Stomach (tissue), 19 donors: ENCODE measurements at places on chromosomes 6 and 20.

DNA sequence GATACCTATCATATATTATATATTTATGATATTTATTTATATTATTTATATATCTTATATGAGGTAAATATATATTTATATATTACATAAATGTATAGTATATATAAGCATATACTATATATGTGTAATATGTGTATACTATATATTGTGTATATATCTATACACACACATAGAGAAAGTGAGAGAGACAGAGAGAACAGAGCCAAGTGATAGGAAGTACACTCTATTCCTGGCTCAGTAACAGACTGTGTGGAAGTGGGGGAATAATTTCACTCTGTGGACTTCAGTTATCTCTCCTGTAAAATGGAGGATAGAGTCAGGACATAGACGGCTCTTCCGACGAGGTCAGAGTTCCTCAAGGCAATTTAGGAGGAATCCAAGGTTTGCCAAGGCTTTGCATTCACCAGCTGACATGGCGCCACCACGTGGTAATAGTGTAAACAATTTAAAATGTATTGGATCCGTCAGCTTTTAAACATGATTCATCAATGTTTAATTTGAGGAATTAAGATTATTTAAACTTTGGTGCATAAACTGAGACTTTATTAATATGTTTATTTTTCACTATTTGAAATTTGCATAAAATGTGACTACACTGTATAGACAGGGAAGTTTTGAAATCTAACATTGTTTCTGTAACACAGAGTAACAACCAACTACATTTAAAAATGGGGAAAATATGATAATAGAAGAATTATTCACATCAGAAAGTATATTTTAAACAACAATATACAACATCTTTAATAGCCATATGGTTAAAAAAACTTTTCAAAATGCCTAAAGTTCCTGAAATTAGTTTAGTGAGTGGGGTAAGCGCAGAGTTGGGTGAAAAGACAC is 75.4 kb upstream of the TMEM244 start:
- peak; percentile 75 for DNase-seq

GRCh38 chr20:61789329-61789728 is 276.4 kb downstream of the TAF4 start:
- no peak for DNase-seq

- no peak for DNase-seq
Measured at GRCh38 chr20:9368893-9369292, 145.5 kb upstream of the LAMP5 start.

- DNase-seq, result no peak
Measured at GRCh38 chr6:147567141-147567805, 58.8 kb downstream of the SAMD5 start.

DNA sequence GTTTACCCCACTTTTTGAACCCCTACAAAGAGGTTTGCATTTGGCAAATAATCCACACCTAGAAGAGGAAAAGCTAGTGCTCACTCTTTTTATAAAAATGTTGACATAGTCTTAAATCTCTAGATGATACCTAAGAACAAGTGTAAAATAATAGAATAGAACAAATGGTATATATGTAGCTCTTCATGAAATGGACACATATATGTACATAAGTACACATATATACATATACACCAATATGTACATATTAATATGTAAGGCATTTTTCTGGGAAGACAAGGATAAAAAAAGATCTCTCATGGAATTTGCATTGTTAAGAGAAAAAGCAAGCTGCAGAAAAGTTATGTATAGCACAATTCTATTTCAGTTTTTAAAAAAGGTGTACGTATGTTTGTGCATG is 27.6 kb upstream of the RIPOR2 start:
- DNase-seq, result no peak

GRCh38 chr20:14632906-14633305 is 295.5 kb upstream of the FLRT3 start:
- no peak for DNase-seq

DNA sequence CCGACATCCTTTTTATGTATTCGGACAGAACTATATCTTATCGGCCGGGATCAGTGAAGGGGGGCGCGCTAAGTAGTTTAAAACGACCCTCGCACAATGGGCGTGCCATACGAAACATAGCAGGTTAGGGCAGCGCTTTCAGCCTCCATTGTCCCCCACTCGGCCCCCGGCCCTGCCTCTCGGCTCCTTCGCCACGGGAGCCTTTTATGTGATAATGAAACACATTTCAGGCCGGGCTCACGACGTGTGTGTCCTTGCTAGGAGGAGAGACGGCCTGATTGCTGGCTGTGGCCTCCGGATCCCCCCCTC is 5.3 kb downstream of the FOXA2 start:
- DNase-seq, result peak; percentile 65

- DNase-seq, result no peak
Measured at GRCh38 chr6:112478036-112478435, 130.9 kb downstream of the RFPL4B start.

GRCh38 chr6:106966671-106967640 is 7.6 kb downstream of the CD24 start:
- DNase-seq, result no peak

- DNase-seq, result no peak
Measured at GRCh38 chr6:8539453-8539852, 104.1 kb upstream of the SLC35B3 start.

DNA sequence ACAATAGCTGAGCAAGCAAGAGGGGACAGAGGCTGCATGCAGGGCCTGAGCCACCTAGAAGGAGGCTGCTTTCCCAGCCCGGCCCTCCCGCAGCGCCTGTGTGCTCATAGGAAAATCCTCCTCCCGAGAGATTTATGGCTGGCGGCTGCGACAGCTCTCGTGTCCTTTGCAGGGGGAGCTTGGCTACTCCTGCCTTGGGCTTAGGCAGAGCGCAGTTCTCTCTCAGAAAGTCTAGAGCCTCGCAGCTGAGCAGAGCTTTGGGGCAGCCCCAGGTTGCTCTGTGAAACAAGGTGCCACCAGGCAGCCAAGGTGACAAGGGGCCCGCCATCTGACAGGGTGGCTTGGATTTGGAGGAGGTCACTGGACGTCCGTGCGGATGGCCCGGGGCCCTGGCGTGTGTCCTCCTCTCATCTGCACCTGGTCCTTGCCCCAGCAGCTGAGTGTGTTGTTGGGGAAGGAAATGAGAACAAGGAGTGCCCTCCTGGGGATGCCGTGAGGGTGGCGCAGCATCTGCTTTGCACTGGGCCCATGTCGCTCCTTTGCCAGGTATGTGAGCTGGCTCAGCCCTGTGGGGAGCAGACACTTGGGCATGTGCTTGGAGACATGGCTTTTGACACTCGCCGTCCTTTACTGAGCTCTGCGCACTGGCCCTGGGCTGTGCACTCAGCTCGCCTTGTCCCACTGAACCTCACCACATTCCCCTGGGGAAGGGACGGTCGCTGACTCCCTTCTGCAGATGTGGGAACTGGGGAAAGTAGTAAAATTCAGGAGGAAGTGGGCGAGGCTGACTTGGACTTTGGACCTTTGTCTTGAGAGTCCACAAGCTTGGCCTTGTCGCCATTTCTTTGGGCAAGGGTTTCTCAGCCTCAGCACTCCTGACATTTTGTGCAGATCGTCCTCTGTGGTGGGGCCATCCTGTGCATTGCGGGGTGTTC is 41.9 kb downstream of the EDN3 start:
- DNase-seq, result peak; percentile 47

GRCh38 chr6:16694781-16695578 is 66.3 kb downstream of the ATXN1 start:
- no peak for DNase-seq

DNA sequence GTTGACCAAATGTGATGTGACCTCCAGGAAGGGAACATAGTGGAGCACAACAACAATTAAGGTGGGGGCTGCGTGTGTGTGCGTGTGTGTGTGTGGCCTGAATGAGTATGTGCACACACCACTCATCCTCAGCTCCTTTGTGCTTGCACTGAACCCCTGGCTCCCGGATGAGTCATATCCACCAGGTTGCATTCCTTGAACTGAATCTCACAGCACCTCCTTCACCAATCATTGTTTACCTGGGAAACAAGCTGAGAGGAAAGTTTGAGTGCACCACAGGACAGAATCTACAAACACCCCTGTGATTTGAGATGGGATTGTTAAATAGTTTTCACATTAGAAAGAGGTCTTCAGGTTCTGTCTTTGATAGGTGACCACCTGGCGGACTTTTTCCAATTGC is 33.7 kb upstream of the GPR6 start:
- no peak for DNase-seq

DNA sequence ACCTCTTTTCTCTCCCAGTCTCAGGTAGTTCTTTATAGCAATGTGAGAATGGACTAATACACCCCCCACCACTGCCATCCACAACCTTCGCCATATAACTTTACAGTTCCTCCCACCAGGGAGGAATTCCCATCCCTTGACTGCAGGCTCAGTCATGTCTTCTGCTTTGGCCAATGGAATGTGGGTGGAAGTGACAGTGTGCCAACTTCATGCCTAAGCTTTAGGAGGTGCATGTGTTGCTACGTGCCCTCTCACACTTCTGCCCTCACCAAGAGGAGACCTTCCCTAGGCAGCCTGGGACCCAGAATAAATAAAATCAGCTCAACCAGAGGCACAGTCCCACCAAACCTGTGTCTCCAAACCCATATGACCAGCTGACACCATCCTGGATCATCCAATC is 33.0 kb upstream of the LRRN4 start:
- DNase-seq, result no peak

GRCh38 chr6:26553264-26553634 is 15.1 kb downstream of the HMGN4 start:
- DNase-seq, result peak; percentile 89

- DNase-seq, result no peak
Measured at GRCh38 chr6:15023448-15023847, 222.4 kb upstream of the JARID2 start.

DNA sequence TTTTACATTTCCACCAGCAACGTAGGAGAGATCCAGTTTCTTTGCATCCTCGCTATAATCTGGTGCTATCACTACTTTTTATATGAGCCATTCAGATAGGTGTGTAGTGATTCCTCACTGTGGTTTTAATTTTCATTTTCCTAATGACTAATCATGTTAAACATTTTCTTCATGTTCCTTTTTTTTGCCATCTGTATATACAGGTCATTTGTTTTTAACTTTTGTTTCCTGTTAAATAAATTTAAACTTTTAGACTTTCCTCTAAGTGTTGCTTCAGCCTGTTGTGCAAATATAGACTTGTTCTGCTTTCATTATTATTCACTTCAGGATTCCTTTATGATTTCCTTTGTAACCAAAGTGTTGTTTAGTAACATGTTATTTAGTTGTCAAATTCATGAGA is 697.4 kb downstream of the PTPRT start:
- no peak for DNase-seq

GRCh38 chr6:144809120-144809519 is 524.0 kb downstream of the UTRN start:
- DNase-seq, result no peak

DNA sequence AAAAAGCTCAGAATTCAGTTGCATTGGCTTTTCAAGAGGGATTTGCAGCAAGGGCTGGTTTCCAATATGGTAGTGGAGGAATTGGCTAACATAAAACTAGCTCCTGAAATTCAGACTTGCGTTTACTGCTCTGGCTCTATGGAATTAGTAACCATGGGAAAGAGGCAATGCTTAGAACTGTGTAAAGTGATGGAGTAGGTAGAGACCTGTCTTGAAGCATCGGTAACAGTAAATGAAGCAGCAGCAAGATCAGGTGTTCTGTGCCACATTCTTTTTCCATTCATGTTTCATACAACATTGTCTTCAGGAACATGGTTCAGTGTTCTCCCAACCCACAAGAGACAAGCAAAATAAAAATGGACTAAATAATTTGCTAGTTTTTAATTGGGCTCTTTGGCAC is 6.5 kb downstream of the IRF4 start:
- DNase-seq, result no peak

GRCh38 chr20:37394543-37395409 is 48.8 kb downstream of the SRC start:
- DNase-seq, result no peak

DNA sequence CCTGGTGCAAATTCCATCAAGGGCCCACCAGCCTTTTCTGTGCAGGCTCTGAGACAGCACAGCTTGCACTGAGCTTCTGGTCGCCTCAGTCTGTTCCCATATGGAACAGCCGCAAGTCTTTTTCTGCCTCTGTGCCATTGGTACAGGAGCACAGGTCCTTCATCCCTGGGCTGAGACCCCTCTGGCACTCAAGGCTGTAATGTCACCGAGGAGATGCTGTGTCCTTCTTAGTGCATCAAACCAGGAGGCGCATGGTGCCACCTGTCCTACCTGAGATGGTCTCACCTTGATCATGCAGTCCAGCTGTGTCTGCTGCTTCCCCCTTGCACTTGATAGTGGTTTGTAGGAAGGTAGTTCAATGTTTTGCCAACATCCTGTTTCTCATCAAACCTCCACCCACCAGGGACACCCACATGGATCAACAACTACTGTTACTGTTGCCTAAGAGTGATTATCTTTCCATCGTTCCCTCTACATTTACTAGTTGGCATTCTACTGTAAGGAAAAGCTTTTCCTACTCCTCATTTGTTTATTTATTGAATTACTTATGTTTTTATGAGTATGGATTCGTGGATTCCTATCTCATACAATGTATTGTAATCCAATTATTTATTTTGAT is 29.0 kb downstream of the FAM50B start:
- DNase-seq, result no peak

GRCh38 chr6:159184559-159184958 is 15.4 kb downstream of the FNDC1 start:
- DNase-seq, result no peak

DNA sequence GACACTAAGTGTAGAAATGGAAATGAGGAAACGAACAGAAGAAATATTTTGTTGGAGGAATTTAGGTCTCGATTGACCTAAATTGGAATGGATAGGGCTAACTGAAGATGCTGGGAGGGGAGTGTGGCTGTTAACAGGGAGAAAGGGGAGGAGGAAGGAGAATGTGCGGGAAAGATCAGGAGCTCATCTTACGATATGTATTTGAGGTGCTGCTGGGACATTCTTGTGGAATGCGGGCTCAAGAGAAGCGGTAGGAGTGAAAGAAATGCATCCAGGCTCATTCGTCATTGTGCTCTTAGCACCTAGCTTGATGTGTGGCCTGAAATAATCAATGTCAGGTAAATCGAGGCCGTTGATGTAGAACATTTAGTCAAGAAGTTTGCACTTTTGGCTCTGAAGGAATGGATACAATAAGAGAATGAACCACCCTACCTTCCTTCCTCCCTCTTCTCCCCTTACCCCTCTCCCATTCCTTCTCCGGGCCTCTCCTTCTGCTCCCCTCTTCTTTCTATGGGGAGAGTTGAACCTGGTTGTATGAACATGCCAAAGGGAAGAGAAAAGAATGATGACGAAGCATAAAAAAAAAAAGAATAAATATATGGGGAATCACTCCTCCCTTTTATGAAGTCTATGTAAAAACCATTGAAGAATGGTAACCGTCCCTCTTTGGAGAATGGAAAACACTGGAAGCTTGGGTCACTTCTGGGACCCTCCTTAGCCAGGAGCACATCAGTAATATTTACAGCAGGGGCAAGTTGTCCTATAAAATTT is 70.9 kb downstream of the SASH1 start:
- no peak for DNase-seq

GRCh38 chr20:34999021-34999451 is 43.4 kb downstream of the MYH7B start:
- DNase-seq, result no peak
